Omental fat pad (tissue), 4 donors: ENCODE measurements at places on chromosomes 12 and 14.
A peak's percentile ranks its signal among the peaks of the same experiment; 100 is the strongest.

GRCh38 chr12:106223485-106224354, 24.1 kb downstream of the CKAP4 start:
- no peak for DNase-seq

- no peak for DNase-seq
Measured at GRCh38 chr12:6312529-6313325, 2.2 kb downstream of the PLEKHG6 start.

- no peak for DNase-seq
Measured at GRCh38 chr12:86275356-86275755, 19.2 kb upstream of the MGAT4C start.

- no peak for DNase-seq
Measured at GRCh38 chr12:112638420-112638819, 153.1 kb upstream of the RPH3A start.

- DNase-seq: no peak
Measured at GRCh38 chr12:1501695-1502378, 92.5 kb downstream of the FBXL14 start.

GRCh38 chr14:41597647-41598046, 9.0 kb upstream of the LRFN5 start:
- DNase-seq: no peak

DNA sequence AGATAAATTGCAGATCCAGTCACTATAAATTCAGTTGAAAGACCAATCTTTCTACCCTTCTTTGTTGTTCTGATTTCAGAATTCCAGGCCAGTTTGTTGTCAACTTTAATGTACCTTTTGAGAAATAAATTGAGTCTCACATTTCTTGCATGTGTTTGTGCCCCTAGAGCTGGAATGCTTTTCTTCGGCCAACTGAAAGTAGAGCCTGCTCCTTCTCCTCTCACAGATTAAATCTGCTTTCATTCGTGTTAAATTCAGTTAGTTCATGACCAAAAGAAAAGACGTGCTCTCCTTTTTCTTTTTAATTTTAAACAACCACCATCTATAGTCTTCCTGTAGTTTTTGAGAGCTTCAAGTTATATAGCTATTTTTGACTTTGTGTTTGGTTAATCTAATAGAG, 22.9 kb downstream of the SOCS2 start:
- no peak for DNase-seq

DNA sequence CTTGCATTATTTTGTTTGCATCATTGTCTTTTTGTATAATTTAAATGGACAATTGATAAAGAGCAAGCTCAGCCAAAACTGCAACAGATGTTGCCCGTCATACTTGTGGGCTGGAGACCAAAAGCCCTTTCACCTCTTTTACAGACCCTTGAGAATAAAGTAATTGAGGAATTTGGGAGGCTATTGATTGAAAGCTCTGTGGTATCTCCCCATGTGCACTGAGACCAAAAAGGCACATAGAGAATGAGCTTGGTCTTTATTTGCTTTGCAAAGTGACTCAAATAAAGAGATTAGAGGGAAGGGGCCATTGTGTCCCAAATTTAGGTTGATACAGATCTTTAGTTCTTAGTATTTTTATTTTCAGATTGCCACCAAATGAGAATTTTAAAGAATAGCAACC, 617.6 kb downstream of the TRHDE start:
- no peak for DNase-seq

GRCh38 chr12:33116284-33116683, 219.7 kb upstream of the PKP2 start:
- no peak for DNase-seq

DNA sequence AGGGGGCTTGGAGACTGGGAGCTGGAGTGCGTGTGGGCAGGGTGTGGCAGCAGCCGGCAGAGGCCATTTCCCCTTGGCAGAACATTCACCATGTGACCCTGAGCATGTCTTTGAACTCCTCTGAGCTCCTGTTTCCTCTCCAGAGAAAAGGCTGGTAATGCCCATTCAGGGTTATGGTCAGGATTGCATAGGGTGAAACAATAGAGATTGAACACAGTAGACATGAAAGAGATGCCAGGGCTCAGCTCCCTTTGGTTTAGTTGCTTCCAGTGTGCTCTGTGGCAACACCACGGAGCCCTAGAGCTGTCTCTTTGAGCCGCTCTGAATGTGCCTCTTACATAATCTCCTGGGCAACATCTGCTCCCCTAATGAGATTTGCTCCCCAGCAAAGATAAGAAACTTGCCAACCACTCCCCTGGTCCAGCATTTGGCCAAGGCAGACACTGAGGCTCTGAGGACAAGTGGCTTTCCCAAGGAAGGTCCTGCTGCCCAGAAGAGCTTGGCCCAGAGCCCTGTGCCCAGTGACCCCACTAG, 4.6 kb downstream of the IFI27 start:
- peak; percentile 10 for DNase-seq

GRCh38 chr12:107512391-107512790, 173.2 kb upstream of the PWP1 start:
- no peak for DNase-seq

- DNase-seq: no peak
Measured at GRCh38 chr12:162467-163307, 51.3 kb downstream of the SLC6A12 start.

- DNase-seq: no peak
Measured at GRCh38 chr14:103279142-103280025, 54.7 kb upstream of the EIF5 start.

GRCh38 chr14:98187281-98187680, 1084.7 kb downstream of the BCL11B start:
- DNase-seq: no peak

- DNase-seq: no peak
Measured at GRCh38 chr14:74786796-74787315, 23.7 kb downstream of the YLPM1 start.

DNA sequence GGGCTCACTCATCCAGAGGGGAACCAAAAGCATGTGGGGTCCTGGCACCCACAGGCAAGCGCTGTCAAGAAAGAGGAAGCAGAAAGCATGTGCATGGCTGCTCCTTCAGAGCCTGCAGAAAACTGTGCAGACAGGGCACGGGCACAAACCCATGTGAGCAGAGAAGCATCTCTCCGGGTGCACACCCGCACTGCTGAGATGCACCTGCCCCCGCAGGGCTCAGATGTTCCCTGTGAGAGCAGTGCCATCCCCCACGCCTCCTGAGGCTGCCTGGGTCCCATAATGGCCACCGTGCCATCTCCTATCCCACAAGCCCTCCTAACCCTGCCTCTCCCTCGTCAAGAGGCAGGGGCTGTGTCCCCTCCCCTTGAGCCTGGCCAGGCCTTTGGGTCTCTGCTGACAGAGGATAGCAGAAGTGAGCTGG, 32.3 kb upstream of the INF2 start:
- no peak for DNase-seq

DNA sequence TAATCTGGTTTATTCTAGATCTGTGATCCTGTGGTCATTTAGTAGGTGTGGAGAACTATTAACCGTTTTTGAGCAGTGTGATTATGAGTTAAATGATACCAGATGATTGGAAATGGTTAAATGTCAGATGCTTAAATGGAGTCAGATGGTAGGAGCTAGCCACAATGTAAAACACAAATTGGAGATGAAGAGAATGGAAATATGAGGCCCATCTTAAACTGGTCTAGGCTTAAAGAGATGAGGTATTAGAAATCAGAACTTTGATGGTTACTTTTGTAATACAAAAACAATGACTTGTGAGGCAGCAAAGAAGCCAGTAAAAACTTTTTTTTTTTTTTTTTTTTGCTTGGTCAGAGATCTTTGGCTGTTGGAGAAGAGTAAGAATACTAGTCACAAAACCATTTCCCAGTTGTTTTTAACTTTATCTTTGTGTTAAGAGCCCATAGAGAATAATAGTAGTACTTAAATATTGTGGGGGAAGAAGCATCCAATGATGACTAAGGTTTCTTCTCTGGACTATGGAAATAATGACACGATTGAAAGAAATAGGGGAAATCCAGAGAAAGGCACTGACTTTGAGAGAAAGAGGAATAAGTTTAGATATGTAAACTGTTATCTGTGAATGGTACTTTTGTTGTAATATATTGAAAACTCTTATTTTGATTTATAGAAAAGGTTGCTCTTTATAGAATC, 95.9 kb downstream of the WNK1 start:
- no peak for DNase-seq

GRCh38 chr14:58749066-58749669, 111.4 kb downstream of the DACT1 start:
- no peak for DNase-seq

DNA sequence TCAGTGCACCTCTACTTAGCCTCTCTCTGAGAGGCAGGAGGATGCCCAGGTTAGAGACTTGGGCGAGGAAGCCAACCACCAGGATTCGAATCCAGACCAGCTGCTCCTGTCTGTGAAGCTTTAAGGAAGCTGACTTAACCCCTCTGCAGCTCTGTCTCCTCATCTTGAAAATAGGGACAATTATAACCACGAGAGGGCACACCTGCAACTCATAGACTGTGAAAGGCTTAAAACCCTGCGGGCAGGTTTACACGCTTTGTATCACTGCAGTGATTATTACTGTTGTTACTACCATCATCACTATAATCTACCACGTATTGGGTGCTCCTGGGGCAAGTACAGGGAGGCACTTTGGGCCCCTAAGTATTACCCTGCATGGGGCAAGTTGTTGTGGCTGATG, 379.8 kb downstream of the VRK1 start:
- no peak for DNase-seq

- DNase-seq: no peak
Measured at GRCh38 chr12:124432376-124432775, 135.0 kb downstream of the NCOR2 start.

DNA sequence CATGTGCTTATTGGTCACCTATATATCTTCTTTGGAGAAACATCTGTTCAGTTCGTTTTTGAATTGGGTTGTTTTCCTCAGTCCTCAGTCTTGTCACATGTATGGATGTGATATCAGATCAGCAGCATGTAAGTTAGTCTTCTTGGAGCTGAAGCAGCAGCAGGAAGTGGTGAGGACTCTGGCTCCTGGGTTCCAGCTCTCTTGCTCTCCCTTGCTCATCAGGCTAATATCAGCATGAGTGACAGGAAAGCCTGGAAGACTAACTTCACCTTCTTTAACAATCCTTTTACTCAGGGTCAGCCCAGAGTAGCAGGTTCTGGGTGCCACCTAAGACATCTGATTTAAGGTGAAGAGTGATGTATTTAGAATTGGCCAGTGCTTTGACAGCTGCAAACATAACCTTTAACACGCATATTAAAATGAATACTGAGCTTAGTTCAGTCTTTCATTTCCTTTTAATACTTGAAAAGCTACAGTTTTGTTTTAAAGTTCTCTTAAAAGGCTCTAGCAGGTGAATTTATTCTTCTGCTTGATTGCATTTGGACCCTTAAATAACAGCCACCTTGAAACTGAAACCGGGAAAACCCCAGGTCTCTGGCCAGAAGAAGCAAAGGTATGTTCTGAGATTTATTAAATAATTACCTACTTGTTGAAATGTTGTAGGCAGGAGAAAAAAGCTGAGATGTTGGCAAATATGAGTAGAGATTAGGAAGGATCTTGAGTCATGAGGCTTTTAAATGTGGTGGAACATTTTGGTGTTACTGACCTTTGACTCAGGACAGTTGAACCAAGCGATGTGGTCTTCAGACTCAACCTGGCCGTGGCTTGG, 54.3 kb downstream of the DRAM1 start:
- DNase-seq: no peak

- no peak for DNase-seq
Measured at GRCh38 chr14:90599339-90599738, 202.5 kb downstream of the CALM1 start.

- DNase-seq: no peak
Measured at GRCh38 chr14:77026166-77026929, 2.2 kb downstream of the IRF2BPL start.
